Putamen (tissue), 1 donor: ENCODE measurements at places on chromosomes 4 and X.

- no peak for DNase-seq
These were observed 45.6 kb downstream of the FHL1 start for GRCh38 chrX:136192839-136193414.

- no peak for DNase-seq
These were observed 2.6 kb downstream of the HCCS start for GRCh38 chrX:11113731-11114130.

DNA sequence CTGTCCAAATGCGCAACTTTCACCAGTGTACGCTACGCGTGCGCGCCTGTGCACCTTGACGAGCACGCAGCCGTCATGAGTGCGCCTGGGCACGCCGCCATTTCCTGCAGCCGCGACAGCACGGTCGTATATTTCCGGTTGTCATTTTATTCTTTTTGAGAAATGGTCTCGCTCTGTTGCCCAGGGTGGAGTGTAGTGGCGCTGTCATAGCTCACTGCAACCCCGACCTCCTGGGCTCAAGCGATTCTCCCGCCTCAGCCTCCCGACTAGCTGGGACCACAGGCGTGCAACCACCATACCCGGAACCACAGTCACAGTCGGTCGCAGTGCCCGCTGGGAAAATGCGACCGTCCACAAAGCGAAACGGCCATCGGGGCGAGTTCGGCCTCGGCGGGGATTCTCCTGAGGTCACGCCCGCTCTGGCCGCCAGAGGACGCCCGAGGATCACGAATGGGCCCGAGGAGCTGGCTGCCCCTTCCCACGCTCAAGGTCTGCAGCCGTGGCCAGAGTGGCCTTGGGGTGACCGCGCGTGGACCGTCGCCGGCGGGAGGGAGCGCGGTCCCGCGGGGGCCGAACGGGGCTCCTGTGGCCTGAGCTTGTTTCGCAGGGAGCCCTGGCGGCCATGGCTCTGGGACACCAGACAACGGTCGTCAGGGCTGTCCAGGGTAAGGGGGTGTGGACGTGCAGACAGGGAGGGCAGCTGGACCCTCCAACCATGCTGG lies 23.7 kb upstream of the PNMA3 start:
- DNase-seq, result peak; percentile 32

DNA sequence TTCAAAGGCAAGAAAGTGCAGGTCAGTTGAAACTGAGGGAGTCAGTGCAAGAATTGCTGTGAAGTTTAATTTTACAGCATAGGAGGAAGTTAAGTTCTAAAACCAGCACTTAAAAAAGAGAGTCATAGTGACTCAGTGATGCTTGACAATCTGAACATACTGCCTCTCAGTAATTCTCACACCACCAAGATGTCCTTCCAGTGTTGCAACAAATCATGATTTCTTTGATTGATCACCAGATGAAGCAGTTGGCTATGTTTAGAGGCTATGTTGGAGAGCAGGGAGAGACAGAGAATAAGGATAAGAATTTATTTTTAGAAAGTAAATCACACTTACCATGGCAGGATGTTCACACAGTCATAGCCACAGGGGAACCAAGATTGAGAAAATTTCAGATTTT lies 13.2 kb downstream of the TRIM2 start:
- no peak for DNase-seq

- no peak for DNase-seq
These were observed 44.0 kb downstream of the LRP2BP start for GRCh38 chr4:185351691-185352090.
